ENCODE measurements at places on chromosomes 11 and 22. TPM values are rescaled to one million over a fixed set of nuclear protein-coding genes. Genes with fewer than 3 reads are reported as not detected.

Gene OR52A1
- polyA plus RNA-seq, result not detected

Gene IGSF22
- polyA plus RNA-seq, result not detected

Gene C11orf91
- 0.12 TPM for polyA plus RNA-seq

- no peak for DNase-seq
Measured at GRCh38 chr22:43310311-43310710, 32.9 kb downstream of the SCUBE1 start.

DNA sequence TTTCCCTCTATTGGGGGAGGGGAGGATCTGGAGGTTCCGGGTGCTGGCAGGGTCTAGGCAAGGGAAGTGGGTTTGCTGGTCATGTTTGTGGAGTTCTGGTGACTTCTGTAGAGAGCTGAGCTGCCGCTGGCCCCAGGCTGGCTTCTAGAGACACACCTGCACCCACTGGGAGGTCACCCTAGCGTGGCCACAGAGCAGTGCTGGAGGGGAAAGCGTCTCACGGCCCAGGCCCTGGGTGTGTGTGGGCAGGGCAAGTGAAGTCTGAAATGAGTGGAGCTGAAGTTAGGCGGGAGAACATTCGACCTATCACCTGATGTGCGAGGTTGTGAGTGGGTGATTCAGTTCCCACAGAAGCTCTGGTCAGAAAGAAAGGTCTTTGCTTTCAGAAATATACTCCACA lies 27.9 kb downstream of the SMIM38 start:
- no peak for DNase-seq

GRCh38 chr11:44029977-44030911 lies 17.5 kb upstream of the ACCSL start:
- peak; percentile 88 for DNase-seq

DNA sequence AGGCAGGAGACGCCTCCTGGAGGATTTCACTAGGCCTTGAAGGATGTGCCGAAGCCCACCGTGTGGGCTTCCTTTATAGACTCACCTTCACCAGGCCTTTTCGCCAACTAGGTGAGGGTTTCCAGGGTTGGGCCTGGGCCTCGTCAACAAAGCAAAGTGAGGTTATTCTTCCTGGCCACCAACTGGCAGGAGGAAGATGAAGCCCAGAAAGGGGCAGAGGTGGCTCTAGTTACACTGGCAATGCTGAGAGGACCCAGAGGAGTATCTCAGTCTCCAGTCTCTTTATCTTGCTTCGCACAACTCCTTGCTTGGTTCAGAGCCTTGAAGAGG lies 404 bp upstream of the RELT start:
- no peak for DNase-seq

DNA sequence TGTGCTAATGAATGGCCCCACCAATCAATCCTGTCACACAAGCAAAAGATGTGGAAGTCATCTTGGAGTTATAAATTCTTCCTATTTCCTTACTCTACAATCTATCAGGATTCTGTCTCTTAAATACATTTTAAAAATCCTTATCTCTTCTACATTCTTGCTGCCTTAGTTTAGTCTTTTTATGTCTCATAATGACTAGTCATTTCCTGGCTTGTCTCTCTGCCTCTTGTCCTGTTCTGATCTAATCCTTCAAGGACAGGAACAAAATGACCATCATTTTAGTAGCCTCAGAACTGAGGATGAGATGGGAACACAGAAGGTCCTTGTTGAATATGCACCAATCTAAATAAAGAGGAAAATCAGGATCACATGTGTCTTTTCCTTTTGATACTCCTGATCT lies 56.6 kb upstream of the LIN7C start:
- peak; percentile 1 for DNase-seq

DNA sequence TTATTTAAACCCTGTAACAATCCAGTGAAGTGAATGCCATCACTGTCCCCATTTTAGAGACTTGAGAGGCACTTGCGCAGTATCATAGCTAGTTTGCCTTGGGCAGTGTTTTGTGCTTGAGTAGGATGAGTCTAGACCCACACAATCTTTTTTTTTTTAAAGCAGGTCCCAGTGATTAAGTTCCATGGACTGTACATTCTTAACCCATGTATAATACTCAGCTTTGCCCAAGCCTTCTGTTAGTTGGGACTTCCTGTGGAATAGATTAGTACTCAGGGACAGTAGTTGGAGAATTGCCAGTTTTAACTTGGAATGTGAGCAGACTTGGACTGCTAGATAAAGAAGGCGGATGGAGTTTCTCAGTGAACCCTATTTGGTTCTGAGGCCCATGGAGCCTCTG lies 108.6 kb upstream of the RASSF10 start:
- DNase-seq, result peak; percentile 86

DNA sequence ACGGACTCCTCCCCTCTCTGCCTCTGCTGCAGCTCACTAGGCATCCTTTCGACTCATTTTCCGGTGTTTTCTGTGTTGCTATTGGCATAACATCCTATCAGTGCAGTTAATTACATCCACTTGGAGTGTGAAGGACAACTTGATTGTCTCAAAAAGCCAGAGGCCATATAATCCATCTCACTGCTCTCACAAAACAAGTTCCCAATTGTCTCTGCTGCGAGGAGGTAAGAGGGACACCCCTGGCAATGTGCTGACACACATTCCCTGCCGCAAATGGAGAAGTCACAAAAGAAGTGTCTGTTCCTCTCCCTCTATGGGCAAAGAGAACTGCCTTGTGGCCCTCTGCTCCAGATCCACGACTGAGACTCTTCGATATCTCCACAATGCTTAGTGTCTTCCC lies 618.4 kb downstream of the OPCML start:
- DNase-seq, result no peak

DNA sequence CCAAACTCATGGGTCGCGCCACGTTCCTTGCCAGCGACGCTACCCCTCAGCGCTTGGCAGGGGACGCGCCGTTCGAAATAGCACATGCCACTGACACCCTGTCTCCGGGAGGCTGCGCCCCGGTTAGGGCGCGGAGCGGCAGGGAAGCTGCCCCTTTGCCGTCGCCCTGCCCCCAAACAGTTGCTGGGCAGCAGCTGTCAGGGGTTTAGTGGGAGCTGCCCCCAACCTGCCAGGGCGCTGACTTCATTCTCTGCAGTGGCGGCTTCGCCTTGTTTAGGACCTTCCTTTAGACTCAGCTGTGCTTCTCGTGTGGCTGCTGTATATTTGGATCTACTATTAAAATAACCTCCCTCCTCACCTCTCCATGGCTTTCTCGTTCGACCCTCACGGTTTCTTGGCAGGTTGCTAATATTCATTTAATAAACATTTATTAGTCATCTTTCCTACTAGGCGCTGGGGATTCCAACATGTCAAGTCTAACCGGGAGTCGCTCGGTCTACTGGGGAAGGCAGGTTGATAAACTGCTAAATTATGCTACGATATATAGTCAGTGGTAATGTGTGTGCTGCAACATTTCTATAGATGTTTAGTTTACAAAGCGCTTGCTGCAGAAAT lies 782 bp downstream of the TMEM109 start:
- peak; percentile 44 for DNase-seq

- peak; percentile 28 for DNase-seq
Measured at GRCh38 chr11:17063171-17064002, 14.1 kb downstream of the RPS13 start.

- peak; percentile 16 for DNase-seq
Measured at GRCh38 chr22:42611051-42611450, 3.6 kb downstream of the POLDIP3 start.

DNA sequence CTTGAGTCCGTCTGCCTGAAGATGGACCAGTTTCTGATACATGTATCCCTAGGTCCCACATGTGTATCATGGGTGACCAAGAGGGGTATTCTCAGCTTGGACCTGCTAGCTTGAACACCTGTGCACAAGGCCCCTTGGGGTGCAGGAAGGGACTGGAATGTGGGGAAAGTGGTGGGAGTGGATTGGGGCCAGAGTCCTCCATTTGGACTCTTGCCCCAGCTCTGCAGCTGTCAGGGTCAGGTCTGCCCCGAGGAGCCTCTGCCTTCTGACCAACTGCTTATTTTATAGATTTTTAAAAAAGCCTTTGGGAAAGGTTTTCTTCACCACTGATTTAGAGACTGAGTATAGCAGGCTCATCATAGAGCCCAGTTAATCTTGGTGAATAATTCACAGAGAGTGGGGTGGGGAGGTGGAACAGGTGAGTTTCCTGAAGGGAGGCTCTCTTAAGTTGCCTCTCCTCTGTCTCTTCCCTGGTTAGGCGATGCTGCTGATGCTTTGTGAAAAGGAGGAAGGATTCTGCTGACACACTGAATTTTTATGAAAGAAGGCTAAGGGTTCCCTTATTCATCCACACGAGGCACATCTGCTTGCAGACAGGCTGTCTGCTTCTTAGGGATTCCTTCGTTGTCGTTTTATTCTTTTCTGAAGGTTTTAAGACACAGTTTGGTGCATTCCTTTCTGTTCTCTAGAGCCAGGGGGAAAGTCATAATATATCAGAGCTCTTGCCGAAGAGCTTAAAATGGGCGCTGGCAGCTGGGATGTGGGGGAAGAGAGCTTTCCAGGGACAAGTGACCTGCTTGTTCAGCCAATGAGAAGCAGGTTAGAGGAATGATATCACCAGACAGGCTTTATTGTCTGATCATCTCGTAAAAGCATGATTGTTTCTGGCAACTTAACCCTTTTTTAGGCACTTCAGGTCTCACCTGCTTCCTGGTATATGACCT lies 19.9 kb downstream of the TRIM44 start:
- DNase-seq, result peak; percentile 19

GRCh38 chr11:47352556-47352955 lies at the start of gene MYBPC3:
Gene MYBPC3 (minus strand): TSS chr11:47352702. CDS start chr11:47352647, 55 bp downstream.
- DNase-seq, result no peak

GRCh38 chr11:30758012-30758411 lies 171.9 kb upstream of the MPPED2 start:
- DNase-seq, result no peak

- peak; percentile 80 for DNase-seq
Measured at GRCh38 chr11:819129-819931, 616 bp downstream of the PNPLA2 start.

DNA sequence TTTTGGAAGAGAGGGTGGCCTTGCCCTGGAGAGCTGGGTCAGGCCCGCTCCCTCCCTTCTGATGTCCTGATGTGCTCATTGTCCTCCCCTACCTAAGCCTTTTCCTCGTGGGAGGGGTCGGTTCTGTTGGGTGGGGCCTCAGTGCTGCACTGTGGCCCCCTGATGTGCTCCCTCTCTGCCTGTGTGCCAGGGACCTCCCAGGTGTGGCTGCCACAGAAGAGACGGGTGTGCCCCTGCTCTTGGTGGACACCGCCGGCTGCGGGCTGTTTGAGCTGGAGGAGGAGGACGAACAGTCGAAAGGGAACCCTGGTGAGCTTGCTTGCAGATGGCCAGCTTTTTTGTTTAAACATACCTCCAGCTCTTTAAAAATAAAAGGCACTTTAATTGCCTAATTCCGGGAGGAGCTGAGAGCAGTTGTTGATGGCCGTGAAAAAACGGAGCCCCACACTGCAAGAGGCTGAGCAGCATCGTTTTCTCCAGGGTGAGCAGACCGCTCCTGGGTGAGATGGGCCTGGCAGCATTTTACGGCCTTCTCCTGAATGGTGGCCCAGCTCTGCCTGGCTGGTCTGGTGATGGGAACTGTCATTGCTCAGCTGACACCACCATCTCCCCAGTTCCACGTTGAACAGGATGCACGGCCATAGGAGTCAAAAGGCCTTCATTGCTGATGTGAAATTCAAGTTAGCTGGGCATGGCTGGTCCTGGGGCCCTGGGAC lies 30.1 kb downstream of the IGHMBP2 start:
- no peak for DNase-seq

GRCh38 chr11:117535201-117535849 lies 207.7 kb downstream of the CEP164 start:
- DNase-seq, result no peak

DNA sequence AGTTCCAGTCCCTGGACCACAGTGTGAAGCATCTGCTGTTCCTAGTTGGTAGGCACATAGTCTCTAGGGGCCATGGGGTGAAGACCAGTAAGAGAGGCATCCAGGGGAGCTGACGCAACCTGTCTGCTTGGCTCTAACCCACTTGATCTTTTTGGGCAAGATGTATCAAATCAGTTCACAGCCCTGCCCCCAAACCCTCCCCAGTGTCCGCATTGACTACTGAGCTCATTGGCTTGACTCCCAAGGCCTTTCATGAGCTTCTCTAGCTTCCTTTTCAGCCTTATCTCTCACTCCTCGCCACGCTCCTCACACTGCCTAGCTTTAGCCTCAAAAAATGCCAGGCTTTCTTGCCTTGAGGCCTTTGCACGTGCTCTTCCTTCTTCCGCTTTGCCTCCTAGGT lies 29.7 kb upstream of the ABCC8 start:
- no peak for DNase-seq

- DNase-seq, result peak; percentile 49
Measured at GRCh38 chr11:47236482-47236881, 12.1 kb downstream of the ACP2 start.

DNA sequence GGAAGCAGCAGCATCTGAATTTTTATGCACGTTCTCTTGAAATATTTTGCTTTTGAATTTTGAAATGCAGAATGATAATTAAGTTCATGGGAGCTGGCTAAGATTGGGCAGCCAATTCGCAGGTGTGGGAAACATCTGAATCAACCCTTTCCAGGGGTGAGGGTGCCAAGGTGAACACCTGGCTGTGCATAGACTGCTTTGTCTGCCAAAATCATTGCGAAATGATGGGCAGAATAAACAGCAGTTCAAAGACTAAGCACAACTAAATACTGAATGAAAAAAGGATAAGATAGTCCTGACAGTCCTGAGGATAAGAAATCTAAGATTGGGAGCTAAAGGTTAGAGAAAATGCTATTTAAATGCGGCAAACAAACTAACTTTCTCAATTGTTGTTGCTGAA lies 813.3 kb upstream of the RAG2 start:
- DNase-seq, result no peak
